ENCODE measurements at places on chromosomes 12 and 14.

DNA sequence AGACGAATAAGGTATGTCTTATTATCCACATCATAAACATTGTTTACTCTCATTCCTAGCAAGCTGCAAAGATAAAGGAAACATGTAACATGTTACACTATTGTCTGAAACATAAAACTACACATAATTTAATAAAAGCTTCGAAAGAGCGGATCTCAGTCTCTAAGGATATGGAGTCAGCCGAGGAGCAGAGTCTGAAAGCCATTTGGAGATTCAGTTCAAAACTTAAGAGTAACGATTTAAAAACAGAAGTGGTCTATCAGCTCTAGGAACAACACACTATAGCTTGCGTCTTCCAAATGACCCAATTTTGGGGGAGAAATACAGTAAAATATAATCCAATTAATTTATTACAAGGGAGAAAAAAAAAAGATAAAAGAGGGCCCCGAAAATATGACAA, 775 bp downstream of the NEMF start:
- no peak for DNase-seq

- no peak for DNase-seq
Observed at GRCh38 chr12:39145175-39145999, 240.0 kb upstream of the CPNE8 start.

DNA sequence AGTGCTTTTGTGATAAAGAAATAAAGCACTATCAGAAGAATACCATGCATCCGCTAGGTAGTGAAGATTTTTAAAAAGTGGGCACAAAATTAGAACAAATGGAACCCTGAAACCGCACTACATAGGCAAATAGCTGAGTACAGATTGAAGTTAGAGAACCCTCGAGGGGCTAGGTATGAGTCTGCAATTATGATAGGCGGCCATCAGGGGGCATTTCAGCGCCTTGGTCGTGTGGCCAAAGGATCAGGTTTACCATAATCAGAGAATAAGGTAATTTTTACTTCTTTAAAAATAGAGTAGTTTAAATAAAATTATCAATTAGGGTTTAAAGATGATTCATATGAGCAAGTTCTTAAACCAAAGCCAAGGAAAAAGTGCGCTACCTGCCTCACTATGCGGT, 129.8 kb downstream of the TMX1 start:
- DNase-seq = no peak

DNA sequence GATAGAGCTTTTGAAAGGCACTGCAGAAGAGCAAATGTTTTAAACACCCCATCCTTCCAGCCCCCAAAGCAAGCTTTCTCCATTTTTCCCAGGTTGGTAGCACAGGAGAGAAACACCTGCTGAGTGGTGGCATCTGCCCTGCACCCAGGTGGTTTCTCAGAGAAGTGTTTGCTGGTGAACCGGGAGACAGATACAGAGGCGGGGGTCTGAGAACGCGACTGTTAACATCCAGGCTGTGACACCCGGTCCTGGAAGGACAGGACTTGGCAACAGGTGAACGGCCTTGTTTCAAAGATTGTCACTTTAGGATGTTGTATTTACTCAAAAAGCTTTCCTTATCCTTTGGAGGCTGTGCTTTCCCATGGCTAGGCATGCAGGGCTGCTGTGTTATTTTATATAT, 18.5 kb downstream of the MMAB start:
- no peak for DNase-seq

DNA sequence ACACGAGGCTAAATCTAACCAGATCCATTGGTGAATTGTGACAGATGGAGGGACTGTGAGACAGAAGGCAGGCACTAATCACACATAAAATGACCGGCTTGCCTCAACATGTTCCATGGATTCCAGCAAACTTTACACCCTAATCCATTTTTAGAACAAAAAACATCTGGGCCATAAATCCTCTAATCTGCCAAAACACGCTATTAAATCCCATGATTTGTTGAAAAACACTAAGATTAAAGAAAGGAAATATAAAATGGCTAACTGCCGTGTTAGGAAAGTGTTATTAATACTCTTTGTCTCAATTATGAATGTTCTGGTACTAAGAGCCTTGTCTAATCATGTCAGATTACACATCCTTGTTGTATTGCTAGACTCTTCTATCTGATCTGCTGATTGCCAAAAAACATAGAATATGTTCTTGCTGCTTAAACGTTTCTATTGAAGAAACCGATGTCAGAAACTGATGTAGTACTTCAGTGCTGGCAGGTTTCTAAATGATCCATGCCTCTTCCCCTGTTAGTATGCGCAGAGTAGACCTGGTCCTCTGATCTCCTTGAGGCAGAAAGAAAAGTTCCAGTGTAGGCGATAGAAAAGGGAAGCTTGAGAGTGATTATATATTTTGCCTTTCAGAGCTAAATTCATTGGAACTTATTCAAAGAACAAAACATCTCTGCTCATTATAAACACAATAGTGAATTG, 384.9 kb downstream of the SOX5 start:
- DNase-seq = no peak

GRCh38 chr12:48198672-48198971, 4.5 kb downstream of the OR10AD1 start:
- DNase-seq = no peak

GRCh38 chr12:101749657-101750056, 10.4 kb upstream of the SYCP3 start:
- no peak for DNase-seq

GRCh38 chr12:90203556-90203955, 494.9 kb upstream of the ATP2B1 start:
- no peak for DNase-seq

DNA sequence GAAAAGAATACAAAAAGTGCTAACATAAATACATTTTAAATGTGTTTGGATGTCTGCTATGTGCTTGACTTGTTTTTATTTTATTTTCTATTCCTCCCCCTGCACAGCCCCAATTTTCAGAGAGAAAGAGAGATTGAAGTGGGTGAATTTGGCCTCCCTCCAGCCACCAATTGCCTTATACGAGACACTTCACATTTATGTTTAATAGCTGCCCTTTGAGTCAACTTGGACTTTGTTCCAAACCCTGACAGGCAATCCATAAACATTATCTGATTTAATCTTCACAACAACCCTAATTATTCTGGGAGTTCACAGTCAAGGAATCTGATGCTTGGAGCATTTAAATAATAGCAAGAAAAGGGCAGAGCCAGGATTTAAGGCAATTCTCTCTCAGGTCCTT, 161.7 kb downstream of the SLC15A4 start:
- DNase-seq = peak; percentile 91

DNA sequence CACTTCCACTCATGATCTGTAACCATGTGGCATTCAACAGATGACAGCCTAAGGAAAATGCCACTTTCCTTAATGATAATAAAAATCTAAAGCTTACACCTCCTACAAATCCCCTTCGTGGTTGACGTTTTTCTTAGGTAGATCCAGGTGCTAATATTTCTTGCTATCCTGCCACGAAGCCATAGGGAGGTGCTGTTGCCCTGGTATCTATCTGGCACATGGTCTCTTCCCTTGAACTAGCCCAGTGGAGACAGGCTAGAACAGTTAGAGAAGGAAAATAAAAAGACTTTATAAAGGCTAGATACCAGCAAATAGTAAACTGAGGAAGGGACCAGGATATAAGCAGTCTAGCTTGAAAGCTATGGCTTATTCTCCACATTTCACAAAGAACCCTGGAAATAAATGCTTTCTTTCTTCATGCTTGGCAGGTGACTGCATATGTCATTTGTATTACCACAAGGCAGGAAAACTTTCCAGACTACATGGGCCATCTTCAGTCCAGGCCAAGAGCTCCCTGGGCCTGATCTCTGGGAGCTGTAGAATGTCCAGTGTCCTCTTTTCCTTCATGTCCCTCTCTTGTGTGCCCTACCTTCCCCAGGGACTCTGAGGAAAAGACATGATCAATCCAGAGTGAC, 15.3 kb downstream of the SPIC start:
- DNase-seq = peak; percentile 39

- DNase-seq = no peak
Observed at GRCh38 chr14:65439117-65439516, 26.6 kb downstream of the FUT8 start.

DNA sequence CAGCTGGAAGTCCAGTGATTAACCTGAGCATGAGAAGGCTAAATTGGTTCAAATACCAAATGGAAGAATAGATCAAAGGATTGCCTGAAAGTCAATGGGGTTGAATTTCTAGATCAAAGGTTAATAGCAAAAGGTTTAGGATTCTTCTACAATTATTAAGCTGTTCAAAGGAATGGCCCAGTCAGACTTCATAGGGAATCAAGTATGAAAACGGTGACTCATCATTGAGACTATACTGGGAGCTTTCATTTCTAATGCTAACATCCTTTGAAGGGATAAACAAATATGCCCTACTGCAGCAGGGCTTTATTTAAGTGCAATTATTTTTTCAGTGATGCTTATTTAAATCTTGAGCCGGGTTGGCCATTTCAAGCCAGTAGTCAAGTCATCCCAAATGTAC, 152.8 kb downstream of the RIMBP2 start:
- DNase-seq = no peak

DNA sequence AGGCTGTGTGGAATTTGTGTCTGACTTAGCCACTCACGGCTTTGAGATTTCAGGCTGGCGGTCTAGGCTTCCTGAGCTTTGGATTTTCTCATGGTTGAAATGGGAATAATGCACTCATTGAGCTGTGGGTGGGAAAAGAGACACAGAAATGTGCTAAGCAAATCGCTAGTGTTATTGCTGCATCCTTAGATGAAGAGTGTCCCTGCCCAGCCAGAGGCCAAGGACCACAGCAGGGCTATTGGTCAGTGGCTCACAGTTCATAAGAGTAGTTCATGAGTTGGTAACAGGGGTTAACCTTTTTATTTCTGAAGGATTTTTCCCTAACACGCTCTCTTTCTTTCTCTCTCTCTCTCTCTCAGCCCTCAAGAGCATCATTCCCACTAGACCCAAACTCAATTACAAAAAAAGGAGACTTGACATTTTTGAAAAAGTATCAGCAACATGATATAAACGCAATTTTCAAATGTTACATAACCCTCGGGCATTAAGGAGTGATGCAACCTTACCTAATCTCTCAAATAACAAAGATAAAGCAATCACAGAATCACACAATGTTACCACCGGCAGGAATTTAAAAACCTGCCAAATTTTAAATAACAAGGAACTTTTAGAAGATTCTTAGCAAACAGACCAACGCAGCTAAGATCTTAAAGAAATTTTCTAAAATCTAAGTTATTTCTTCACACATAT, 36.7 kb upstream of the RMST start:
- DNase-seq = no peak

- DNase-seq = no peak
Observed at GRCh38 chr12:117158911-117159553, 31.2 kb downstream of the FBXO21 start.

- no peak for DNase-seq
Observed at GRCh38 chr12:99027461-99027860, 382.4 kb downstream of the APAF1 start.

DNA sequence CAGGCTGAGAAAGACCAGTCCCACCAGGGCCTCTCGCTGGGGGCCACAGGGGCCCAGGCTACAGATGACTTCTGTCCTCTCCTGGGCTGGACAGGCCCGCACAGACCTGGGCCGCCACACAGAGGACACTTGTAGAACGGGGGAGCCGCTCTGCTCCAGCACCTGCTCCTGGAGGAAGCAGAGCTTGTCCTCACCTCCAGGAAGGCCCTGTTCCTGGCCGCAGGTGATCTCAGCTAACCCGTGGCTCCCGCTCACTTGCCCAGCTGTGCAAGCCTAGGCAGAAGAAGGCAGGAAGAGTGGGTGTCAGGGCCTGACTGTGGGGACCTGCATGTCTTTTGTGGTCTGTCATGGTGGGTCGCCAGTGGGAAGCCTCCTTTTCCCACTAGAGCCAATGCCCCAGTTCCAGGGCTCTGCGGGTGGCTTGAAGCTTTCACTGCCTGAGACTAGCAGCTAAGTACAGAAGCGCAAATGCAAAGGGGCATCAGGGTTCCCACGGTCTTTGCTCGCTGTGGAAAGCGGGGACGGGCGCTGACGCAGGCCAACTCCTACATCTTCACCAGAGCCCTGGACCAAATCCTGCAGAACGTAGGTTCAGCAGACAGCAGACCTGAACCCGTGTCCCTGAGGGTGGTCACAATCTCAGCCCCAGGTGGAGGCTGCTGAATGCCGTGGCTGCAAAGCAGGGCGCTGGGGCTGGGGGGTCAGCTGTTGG, 8.8 kb upstream of the CEP170B start:
- DNase-seq = no peak

GRCh38 chr12:106758349-106759110, 16.0 kb upstream of the RIC8B start:
- DNase-seq = no peak

DNA sequence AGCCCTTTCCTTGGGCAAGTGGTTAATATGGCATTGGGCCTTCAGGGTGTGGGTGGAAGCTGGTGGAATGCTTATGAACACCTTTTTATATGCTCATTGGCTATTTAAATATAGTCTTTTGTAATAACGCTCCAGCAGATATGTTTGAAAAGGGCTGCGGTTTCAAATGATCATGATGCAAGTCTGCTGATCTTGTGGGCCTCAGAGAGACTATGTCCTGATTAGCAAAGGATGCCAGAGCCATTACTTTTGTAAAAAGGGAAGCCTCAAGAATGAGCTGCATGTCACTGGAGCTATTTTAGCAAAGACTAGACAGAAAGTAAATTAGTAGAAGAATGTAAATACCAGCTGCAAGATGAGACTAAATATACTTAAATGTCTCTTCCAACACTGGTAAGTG, 200.5 kb downstream of the GXYLT1 start:
- no peak for DNase-seq

- no peak for DNase-seq
Observed at GRCh38 chr14:105690671-105691070, 164.3 kb downstream of the TMEM121 start.

DNA sequence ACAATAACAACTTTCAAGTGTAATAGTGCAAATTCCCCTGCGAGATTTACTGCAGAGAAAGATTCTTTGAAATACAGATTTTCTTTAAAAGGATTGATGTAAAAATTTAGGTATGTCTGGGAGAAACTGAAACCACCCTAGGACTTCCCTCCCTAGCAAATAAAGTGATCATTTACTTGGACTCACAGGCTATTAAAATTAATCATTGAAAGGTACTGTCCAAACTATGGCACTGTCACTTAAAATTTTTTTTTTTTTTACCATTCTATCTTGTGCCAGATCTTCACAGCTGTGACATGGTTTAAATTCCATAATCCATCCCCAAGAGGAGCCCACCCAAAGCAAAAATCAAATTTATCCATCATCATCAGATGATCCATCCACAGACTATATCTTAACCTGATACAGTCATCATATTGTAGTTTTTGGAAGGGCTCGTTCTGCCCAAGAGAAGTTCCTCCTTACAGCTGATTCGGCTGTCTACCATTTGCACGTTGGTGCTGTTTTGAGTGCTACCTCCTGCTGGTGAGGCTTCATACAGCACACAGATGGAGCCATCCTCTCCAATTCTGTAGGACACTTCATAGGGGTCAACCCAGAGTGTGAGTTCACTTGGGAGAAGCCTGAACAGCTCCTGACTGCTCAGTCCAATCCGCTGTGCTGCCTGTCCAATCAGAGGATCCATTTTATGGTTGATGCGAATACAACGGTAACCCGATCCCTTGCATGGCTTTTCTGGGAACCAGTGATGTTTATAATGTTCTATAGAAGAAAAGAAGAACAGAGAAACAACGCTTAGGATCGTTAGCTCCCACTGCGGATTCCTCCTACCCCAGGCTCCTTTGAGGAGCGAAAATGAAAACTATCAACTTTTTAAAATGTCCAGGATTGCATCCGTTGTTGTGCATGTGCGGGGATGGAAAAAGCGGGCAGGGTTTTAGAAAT, 1.7 kb downstream of the BTG1 start:
- peak; percentile 55 for DNase-seq

Measured in NCI-H1092 treated with DMSO at 0.1 percent for 48 hours (cell line).